ENCODE measurements at places on chromosomes 3 and 15.

DNA sequence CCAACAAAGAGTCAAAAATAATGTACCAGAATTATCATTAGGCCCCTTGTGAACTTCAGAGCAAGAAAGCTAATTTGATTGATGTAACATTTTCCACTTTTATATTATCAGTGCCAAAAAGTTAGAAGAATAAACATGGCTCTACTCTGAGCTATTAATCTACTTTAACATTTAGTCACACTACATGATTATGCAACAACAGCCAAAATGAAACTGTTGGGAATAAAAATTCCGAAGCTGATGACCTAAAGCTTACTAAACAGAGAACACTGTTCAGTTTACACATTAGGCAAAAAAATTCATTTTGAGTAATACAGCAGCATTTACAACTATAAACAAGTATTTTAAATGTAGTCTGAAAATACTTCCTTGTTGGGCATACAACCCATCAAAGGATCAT is 1134.1 kb downstream of the EPHA3 start:
- no peak for DNase-seq

DNA sequence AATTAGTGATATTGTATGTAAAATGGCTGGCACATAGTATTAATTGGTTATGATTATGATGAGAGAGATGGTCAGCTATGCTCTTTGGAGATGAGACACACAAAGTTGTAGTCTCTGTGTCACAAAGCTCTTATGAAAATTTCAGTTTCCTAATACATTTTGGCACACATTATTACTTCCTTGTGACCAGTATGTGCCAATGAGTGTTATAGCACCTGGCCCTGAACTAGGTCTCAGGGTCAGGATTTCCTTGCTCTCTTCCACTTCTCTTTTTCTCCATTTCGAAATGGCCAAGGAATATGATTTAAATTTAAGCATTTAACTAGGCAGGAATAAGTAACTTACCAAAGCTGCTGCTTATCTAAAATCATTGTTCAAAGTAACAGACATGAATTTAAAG is 28.0 kb downstream of the TIPARP start:
- no peak for DNase-seq

- DNase-seq = no peak
These were observed 93.7 kb downstream of the ADAMTS9 start for GRCh38 chr3:64594134-64594533.

DNA sequence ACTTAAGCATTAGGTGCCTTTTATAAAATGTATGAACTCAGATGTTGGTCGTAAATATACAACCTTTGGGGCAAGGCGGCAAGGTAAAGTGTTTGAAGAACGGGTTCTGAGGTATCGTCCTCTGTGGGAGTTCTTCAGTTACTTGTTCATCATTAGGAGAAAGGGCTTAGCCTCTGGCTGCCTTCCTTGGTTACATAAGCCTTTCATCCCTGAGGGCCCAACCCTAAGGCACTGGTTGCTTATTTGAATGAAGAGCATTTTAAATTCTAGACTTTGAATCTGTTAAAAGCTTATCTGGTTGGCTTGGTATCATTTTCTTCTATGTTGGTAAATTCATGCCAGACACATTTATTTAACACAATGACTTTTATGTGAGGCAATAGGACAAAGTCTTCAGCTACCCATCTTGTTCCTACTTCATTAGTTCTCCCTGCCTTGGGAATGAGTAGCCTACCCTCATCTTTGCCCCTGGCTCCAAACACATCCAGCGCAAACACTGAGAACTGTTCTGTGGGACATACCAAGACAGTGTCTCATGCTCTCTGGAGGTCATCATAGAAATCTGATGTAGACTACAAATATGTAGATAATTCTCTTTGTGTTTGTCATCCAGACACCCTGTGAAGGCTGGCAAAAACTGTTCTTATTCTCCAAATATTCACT is 12.4 kb upstream of the CCDC80 start:
- DNase-seq = peak; percentile 99

GRCh38 chr15:25849157-25849921 is 13.8 kb downstream of the ATP10A start:
- DNase-seq = peak; percentile 40

DNA sequence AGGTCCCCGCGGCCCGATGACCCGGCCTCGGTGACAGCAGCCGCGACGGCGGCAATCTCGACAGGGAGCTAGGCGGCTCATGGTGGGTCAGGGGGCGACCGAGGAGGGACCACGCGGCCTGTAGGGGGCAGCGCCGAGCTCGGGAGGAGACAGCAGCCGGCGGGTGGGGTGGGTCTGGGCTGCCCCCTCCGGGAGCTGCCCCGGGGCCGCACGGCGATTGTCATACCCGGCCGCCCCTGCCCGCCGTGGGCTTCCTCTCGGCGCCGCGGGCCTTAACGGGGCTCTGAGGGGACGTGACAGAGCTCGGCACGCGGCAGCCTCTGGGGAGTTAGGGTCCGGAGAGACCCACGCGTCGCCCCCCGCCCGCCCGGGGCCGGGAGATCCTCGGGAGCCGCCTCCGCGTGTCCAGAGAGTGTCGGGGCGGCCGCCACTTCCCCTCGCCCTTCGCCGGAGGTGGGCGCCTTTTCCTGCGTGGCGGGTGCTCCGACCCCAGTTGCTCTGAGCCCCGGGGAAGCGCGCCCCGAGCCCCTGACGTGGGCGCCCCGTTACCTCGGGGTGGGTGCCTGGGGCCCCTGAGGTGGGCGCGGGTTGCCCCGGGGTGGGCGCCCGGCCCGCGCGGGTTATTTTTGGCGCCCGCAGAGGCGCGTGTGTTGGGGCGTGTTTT is 539 bp upstream of the PLCL2 start:
- DNase-seq = no peak

DNA sequence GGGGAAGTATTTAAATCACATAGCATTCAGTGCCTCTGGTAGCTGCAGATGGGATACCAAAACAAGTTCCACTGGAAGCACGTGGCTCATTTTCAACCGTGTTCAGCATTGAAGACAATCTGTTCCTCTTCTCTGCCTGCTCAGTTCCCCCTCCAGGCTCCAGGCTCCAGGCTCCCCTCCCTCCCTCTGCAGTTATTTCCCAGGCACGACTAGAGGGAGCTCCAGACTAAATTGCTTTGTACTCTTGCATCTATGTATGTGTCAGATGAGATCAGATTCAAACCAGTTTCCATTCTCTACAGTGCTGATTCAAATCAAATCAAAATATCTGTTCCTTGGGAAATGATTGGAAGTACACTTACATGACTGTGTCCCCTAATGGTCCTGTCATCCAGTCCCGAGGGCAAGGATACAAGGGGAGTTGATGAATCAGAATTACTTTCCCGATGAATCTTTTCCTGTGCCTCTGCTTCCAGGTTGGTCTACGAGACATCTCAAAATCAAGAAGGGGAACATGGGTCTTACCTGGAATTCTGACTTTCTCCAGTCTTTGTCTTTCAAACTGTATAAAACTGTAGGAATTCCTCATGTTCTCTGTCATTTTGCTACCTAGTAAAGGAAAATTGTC is 600.5 kb downstream of the EDEM1 start:
- no peak for DNase-seq

GRCh38 chr3:144063306-144063705 is 91.7 kb downstream of the DIPK2A start:
- no peak for DNase-seq

DNA sequence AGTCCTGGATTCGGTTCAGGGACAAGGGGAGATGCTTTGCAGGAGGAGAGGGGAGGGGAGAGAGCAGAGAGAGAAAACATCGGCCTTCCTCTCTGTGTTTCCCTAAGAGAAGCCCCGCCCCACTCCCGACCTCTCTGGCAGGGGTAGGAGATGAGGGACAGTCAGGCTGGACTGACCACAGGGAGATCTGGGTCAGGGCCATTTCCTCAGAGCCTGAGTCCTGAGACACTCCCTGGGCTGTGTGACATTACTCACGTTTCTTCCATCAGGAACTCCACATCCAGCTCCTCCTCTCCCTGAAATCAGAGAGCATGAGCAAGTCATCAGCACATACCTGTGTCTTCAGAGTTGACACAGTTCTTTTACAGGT is 9.1 kb downstream of the PLA2G4D start:
- DNase-seq = peak; percentile 90

DNA sequence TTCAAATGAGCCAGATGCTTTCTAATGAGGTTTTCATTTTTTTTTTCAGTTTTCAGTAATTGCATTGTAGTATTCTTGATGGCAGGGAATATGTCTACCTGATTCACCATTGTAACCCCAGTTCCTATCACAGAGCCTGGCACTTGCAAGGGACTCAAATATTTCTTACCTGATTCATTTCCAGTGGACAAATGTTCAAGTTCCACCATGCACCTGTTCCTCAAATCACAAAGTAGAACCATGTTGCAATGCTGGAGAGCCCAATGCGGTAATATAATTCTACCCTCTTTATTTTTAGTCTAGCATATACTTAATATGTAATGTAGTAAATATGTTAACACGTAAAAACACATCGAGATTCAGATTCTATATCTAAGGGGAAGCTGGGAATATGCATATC is 722.6 kb downstream of the AGBL1 start:
- DNase-seq = no peak

DNA sequence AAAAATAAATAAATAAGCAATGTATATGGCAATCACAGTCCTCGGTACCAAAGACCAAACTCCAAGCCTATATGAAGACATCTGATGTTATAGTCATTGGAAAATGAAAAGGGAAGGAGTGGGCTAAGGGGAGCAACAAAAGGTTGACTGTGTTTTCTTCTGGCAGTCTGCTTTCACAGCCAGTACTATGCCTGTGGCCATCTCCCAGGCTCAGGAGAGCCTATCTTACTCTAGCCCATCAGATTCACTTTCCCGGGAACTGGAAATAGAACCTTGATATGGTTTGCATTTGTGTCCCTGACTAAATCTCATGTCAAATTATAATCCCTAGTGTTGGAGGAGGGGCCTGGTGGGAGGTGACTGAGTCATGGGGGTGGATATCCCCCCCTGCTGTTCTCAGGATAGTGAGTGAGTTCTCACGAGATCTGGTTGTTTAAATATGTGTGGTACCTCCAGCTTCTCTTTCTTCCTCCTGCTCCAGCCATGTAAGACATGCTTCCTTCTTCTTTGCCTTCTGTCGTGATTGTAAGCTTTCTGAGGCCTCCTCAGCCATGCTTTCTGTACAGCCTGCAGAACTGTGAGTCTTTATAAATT is 105.3 kb downstream of the PLCH1 start:
- DNase-seq = peak; percentile 22

DNA sequence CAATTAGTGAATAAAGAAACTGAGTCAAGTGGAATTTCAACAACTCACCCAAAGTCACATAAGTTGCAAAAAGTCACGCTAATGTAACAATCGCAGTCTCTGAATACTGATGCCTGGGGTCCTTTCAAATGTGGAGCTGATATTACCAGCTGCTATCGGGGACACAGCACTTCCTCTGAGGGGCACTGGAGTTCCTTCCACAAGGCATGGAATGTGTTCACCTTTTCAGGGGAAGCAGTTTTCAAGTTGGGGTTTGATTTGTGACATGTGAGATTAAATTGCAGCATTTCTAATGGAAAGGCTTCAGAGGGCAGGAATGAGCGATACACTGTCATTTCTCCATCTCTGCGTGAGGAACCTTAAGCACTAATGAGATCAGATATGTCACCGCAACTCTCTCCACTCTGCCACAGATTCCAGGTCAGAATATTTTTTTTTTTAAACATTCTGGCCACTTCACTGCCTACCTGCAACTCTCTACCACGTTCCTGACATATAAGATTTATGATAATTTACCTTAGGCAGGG is 807.2 kb upstream of the CFAP20DC start:
- peak; percentile 12 for DNase-seq

- DNase-seq = no peak
These were observed 120.9 kb downstream of the NR2E3 start for GRCh38 chr15:71931261-71931660.

DNA sequence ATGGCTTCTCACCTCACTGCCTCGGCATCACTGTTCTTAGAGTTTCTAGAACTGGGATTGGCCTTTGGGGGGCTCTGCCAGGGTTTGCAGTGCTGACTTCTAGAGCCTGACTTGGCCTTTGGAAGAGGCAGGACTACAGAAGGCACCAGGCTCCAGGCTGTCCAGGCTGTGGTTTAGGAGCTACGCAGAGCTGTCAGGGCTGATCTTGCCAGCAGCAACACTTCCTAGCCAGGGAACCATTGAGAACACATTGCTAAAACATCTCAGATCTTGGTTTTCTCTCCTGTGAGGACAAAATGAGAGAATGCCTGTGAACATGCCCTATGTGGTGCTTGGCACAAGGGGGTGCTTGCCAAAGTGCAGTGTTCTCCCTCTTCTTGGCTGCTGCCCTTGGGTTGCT is 34.6 kb upstream of the APEH start:
- DNase-seq = no peak

DNA sequence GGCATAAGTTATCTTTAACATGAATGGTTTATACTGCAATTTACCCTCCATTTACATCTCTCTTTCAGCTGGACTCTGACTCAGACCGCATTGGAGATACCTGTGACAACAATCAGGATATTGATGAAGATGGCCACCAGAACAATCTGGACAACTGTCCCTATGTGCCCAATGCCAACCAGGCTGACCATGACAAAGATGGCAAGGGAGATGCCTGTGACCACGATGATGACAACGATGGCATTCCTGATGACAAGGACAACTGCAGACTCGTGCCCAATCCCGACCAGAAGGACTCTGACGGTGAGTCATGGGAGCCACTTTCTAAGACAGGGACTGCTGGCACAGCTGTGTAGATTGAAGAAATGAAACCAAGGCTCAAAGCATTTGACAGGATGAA is 11.6 kb downstream of the THBS1 start:
- peak; percentile 82 for DNase-seq

- no peak for DNase-seq
These were observed 18.4 kb downstream of the ZBTB38 start for GRCh38 chr3:141386611-141387111.

- no peak for DNase-seq
These were observed 14.9 kb downstream of the CBLB start for GRCh38 chr3:105853801-105854432.

DNA sequence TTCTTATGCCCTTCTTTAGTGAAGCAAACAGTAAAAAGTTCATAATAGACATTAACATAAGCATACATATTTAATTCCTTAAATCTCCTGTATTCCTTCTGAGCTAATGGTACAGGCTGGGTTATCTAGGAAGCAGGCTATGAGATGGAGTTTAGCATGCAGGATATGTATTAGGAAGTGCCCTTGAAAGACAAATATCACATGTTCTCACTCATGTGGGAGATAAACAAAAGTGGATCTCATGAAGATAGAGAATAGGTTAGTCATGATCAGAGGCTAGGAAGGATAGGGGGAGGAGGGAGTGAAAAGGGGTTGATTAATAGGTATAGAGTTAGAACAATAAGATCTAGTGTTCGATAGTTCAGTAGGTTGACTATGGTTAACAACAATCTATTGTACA is 105.4 kb downstream of the CLASP2 start:
- DNase-seq = no peak

DNA sequence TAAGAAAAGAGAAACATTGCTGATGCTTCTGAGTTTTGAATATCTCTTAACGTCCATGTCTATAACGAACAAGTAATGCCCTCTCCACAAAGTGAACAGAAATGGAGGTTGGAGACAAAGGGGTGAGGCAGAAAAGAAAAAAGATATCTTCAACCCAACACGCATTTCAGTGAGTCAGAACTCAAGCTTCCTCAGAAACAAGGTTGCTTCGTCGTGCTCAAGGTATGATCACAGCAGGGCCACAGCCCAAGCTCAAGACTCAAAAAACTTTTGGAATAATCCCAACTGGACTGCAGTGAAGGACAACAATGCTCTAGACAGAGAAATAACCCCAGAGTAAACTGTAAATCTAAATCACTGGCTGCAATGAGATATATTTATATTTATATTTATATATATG is 18.9 kb downstream of the WNT5A start:
- DNase-seq = peak; percentile 72
